ENCODE measurements at places on chromosomes 2 and 18. TPM values are rescaled to one million over a fixed set of nuclear protein-coding genes. Genes with fewer than 3 reads are reported as not detected.
A peak's percentile ranks its signal among the peaks of the same experiment; 100 is the strongest.

DNA sequence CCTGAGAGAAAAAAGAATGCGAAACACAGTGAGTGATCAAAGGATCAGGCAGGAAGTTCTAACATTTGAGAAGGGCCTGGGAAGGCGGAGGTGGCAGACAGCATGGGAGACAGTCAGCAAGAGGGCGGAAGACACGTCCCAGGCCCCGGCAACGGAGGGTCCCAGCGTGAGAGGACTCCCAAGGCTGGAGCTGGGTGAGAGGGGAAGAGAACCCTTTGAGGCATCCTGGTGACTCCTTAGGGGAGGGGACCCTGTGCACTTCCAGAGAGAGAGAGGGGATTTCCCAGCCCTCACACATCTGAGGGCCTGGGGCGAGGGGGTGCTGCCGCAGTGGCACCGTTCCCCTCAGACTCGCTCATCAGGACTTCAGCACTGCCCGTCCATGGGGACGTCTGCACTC, 133.4 kb downstream of the RTP5 start:
- DNase-seq, result no peak
- no peak overlapping the region for H3K27ac ChIP-seq
- H3K4me1 ChIP-seq, result no peaks in the 10 kb centered on the region

Gene SLC9A4
- not detected for total RNA-seq

Gene CRYGD
- total RNA-seq, result not detected

Gene ANKRD62
- total RNA-seq, result not detected

Gene SFTPB
- total RNA-seq, result not detected

- no peaks in the 10 kb centered on the region for H3K36me3 ChIP-seq
- DNase-seq, result no peak
- no peaks in the 10 kb centered on the region for H3K27me3 ChIP-seq
- H3K4me3 ChIP-seq, result no peak overlapping the region
Measured at GRCh38 chr2:81901017-81901416, 1596.5 kb upstream of the LRRTM1 start.

DNA sequence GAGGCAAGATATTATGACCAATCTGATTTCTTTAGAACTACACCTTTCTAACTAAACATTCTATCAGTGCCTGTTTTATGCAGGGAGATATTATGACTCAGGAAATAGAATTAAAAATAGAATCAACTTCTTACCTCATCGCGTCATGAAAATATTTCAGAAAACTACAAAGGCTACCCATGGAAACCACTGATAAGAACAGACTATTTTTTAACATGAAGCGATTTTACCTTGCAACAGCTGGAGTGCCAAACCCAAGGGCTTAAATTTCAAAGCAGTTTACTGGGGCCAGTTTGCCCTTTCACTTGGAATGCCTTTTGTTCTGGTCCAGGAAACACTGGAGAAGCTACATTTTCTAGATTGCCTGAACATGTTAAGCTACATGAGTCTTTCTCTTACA, 304.8 kb upstream of the CCDC68 start:
- peak overlapping the region; percentile 2 for H3K27ac ChIP-seq
- no peak overlapping the region for H3K4me3 ChIP-seq
- H3K4me1 ChIP-seq, result no peaks in the 10 kb centered on the region
- no peaks in the 10 kb centered on the region for H3K36me3 ChIP-seq
- no peaks in the 10 kb centered on the region for H3K27me3 ChIP-seq

Measured in tibial nerve (tissue), 4 donors.